MCF 10A (cell line): ENCODE measurements at places on chromosomes 4 and X.
A peak's percentile ranks its signal among the peaks of the same experiment; 100 is the strongest.

GRCh38 chrX:133403984-133404383 is 11.3 kb downstream of the GPC4 start:
- DNase-seq: no peak

- DNase-seq: no peak
Observed at GRCh38 chrX:11382930-11383329, 89.7 kb downstream of the AMELX start.

DNA sequence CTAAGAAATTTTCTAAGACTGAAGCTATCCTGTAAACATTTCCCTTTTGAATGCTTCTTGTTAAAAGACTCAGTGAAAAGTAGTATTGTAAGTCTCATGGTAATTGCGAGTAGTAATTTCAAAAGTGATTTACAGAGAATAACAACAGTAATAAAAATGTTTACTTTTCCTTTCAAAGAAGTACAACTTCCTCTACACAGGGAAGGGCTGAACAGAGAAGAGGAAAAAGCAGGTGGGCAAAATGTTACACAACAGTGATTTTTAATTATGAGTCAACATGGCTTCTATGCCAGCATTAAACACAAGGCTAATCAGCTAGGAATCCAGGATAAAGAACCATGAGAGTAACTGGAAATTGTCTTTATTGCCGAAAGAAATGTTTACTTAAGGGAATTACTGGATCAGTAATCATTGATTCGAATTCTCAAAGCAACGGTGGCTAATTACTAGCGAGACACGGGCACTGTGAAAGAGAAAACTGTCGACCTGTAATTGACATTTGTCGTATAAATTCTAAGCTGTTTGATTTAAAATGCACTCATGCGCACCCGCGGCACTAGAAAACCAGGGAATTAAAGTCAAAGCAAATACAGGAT is 15.4 kb downstream of the UTP3 start:
- peak; percentile 68 for DNase-seq

DNA sequence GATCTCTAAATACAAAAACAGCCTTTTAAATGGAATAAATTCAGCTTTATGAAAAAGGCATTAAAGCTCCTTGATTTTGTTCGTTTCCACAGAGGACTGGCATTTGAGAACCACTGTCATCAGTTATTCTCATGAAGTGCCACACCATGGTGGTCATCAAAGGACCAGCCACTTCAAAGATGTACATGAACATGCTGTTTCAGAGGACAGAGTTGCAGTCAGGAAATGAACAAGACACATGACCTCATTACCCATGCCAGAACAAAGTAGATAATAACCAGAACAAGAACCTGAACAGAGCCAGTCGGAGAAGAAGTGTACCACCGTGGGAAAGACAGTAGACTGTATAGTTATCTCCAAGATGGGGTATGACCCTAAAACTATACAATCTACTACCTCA is 122.7 kb upstream of the HSD17B10 start:
- DNase-seq: no peak

DNA sequence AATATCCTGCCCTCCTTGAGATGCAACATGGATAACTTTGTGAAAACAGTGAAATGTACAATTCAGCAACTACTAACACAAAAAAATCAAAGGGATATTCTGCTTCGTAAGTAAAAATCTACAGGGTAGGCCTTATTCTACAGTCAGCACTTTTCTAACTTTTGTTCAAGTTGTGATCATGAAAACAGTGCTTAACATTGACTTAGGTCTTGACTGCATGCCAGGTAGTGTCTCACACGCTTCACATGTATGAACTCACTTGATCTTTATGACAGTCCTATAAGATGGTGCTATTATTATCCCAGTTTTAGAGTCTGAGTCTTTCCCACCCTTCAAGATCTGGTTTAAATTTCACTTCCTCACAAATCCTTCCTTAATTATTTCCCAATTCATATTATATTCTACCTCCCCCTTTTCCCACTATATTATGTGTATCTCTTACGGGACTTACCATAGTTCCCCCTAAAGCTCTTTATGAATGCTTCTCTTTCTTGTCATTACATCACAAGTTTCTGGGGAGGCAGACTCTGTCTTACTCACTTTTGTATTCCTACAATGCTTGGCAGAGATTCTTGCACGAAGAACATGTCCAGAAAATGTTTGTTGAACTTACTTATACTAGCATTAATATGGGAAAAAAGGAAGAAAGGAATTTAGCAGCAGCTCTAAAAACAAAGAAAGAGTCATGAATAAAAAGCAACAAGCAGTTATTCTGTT is 179.8 kb downstream of the SCFD2 start:
- DNase-seq: no peak

- no peak for DNase-seq
Observed at GRCh38 chr4:82528868-82529267, 32.9 kb downstream of the TMEM150C start.

DNA sequence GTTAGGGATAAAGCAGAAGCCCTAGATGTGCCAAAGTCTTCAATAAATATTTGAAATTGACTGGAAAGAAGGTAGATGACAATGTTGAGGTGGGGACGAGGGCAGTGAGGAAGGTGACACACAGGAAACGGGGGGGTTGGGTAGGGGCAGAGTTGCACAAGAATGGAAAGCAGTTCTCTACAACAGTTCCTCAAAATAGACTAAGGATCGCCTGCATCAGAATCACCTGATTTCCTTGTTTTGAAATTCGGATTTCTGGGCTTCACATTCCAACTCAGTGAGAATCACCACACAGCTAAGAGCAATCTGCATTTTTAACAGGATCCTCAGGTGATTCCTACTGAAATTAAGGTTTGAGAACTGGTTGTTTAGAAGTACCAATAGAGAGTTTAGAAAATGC is 70.6 kb downstream of the ARFIP1 start:
- peak; percentile 61 for DNase-seq

DNA sequence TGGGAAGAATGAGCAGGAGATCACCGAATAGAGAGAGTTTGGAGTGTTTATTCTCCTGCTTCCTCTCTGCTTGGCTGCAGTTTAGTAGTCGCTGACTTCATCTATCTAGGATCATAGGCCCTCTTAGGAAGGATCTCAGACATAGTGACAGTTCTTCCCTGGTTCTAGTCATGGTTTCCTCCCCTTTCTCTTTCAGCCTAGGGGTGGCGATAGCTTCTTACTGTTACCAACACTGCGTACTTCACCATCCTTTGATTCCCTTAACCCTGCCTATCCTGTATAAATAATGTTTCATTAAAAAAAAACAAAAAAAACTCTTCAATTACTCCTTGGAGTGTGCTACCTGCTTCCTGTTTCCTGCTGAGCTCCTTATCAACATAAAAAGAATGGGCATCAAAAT is 103.8 kb downstream of the DDX53 start:
- no peak for DNase-seq

DNA sequence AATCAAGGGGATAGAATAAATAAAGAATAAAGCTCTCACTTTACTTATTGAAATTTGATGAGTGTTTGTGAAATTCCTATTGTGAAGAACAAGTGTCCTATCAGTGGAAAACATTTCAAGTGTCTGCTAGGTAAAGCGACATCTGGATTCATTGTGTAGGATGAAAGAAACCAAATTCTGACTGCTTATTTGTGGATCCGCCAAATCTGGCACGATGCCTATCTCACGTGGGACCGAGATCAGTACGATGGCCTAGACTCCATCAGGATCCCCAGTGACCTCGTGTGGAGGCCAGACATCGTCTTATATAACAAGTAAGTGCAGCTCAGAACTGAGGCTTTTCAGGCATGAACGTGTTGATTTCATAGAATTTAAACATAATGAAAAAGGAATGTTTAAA is 1.9 kb downstream of the CHRNA9 start:
- no peak for DNase-seq

DNA sequence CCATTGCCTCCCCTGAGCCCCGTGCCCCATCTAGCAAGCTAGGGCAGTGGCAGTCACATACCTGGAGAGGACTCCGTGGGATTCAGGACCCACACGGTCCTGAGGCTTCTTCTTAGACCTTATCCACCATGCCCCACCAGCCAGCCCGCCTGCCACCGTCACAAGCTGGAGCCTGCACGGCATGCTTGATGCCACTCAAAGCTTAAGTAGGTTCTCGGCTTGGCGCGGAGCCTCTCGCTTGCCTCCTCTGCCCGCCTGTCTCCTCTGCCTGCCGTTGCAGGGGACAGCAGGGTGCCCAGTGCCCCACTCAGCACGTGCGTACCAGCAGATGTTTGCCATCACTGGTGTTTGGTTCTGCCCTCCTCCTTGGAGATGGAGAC is 14.1 kb downstream of the PSAPL1 start:
- no peak for DNase-seq

DNA sequence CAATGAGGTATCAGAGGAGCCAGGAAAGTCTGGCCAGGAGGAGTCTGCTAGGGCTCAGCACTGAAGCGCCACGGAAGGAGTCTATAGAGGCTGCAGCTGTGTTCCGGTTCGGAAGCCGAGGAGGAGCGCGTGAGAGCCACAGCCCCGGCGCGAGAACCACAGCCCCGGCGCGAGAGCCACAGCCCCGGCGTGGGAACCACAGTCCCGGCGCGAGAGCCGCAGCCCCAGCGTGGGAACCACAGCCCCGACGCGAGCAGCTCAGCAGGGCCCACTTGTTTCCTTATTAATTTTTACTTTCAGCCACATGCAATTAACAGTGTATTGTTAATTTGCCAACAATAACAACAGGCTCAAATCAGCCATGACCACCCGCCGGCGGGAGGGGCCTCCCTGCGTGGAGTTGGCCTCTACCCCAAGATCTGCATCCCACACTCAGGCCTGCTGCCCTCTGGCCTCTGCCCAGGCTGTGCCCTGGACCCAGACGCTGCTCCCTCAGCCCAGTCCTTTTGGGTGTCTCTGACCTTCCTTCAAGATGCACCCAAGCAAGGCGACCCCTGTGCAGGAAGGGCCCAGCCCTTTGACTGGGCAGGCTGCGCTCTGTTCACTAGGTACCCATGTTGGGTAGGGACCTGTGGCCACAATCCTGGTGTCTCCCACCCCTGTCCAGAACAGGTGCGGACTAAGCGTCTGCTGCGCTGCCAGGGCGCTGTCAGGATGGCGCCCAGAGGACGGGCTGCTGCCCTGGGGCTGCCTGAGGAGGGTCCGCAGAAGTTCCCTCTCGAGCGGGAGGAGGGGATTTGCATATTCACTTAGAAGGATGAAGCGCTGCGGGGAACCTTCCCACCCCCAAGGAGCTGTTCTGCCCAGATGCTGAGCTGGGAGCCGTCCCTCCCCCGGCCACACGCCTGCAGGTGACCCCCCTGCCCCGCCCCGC is 113.8 kb downstream of the ADRA2C start:
- DNase-seq: no peak
